Foreskin fibroblast (primary cell): ENCODE measurements at places on chromosomes 11 and 22.

GRCh38 chr11:69832561-69833413 is 13.6 kb upstream of the FGF3 start:
- no peak for DNase-seq

DNA sequence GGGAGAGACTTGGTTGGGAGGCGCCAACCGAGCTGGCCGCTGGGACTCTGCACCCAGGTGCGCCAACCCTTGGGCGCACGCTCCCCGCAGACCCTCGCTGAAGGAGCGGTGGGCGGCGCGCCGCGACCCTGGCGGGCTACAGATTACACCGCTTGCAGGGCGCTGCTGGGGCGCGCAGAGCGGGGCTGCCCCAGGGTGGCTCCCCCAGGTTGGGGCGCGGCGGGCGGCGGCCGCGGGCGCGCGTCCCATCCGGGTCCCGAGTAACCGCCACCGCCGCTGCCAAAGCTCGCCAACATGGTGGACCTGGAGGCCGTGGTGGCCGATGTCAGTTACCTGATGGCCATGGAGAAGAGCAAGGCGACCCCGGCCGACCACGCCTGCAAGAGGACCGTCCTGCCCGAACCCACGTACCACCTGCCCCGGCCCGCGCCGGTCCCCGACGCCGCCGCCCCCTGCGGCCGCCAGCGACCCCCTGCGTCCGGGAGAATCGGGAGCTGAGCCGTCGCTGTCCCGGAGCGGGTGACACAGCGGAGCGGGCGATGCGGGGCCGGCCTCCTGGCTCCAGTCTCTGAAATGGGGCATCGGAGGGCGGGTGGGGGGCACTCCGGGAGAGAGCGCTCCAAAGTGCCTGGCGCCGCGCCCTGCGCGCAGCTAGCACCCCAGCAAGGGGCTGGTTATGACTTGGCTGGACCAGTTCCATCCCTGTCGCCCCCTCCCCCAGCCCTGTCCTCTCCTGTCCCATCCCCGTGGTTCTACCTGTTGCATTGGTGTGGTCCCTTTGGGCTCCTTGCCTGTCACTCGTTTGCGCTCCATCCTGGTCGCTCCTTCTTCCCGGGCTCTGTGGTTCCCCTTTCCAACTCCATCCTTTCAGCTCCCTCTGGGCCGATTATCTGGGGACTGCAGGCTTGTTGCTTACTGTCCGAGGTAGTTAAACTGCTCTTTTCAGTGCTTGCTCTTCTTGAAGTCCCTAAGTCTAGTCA is 143.3 kb upstream of the GRK3 start:
- DNase-seq, result peak; percentile 38

- DNase-seq, result no peak
Measured at GRCh38 chr11:83162377-83162776, 5.4 kb downstream of the PCF11 start.

GRCh38 chr11:2264366-2265053 is 5.9 kb downstream of the ASCL2 start:
- no peak for DNase-seq

GRCh38 chr11:83007909-83008580 is 63.7 kb downstream of the RAB30 start:
- DNase-seq, result peak; percentile 30

- DNase-seq, result no peak
Measured at GRCh38 chr11:77158041-77158695, 30.1 kb downstream of the MYO7A start.

DNA sequence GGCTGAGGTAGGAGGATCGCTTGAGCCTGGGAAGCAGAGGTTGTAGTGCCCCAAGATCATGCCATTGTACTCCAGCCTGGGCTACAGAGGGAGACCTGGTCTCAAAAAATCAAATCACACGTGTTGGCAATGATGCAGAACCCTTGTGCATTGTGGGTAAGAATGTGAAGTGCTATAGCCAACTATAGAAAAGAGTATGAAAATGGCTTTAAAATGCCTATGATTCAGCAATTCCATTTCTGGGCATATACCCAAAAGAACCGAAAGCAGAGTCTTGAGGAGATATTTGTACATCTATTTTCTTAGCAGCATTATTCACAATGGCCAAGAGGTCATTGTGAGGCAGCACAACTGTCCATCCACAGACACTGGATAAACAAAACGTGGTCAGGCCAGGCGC is 2.6 kb upstream of the FADS3 start:
- DNase-seq, result peak; percentile 92

DNA sequence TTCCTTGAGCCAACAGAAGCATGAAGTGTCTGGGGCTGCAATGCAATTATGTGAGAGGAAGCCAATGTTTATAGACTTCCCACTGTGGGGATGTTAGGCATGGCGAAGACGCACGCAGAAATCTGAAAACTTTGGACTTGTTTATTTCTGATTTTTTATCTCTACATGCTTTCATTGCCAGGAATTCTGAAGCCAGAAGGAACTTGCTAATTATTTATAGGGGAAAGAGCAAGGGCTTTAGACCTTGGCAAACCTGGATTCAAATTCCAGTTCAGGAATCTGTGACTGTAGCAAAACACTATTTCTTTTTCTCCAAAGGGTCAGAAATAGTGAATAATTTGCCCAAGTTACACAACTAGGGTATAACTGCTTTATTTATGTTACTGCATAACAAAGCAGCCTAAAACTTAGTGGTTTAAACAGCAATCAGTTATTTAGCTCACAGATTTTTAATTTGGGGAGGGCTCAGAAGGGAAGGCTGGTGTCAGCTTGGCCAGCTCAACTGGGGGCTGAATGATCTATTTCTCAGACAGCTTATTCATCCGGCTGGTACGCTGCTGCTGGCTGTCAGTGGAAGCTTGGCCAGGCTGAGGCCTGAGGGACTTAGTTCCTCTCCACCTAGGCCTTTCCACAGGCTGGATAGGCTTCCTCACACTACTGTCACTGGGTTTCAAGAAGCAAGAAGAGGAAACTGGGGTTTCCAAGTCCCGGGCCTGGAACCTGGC is 1.9 kb upstream of the OR6Q1 start:
- DNase-seq, result no peak

- peak; percentile 18 for DNase-seq
Measured at GRCh38 chr11:77752516-77752915, 68.0 kb downstream of the RSF1 start.

- DNase-seq, result no peak
Measured at GRCh38 chr11:118051611-118052461, 25.0 kb upstream of the TMPRSS4 start.

DNA sequence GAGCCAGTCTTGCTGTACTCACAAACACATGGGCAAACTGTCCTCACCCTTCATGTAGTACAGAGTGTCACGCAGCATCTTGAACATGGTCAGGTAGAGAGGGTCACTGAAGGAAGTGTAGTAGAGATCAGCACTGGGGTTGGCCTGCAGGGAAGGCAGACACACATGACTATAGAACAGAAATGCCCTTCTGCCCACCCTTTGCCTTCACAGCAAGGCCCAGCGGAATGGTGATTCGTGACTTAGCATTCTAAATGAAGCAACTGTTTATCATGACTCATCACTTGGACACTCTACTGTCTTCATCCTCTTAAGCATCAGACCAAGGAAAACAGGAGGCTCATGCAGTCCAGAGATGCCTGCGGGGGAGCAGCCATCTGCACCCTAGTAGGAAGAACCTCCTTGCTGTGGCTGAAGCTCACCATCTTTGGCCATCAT is 33.4 kb downstream of the SERPIND1 start:
- peak; percentile 89 for DNase-seq

GRCh38 chr11:69704508-69705253 is 859 bp upstream of the FGF19 start:
- peak; percentile 52 for DNase-seq

DNA sequence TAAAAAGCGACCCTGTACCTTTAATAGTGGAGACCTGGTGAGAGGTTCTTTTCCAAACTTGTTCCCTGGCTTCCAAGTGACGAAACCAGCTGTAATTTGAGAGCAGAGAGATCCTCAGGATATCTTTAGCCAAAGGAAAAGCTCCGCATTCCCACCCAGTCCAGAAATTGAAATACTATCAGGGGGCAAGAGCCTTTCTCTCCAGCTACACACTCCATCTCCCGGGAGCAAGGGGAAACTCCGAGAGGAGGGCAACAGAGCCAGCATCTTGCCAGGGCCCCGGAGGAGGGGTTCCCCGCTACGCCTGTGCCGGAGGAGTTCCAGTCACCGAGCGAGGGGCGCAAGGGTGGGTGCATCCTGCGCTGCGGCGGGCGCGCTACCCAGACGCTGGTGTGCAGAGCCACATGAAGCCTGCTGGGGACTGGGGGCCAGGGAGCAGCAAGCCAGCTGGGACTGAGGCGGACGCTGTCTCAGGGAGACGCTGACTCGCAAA is at the start of gene FIBIN:
Gene FIBIN, plus strand, starts transcription at position 148 of the 493 bp plus-strand sequence. CDS start 415 bp downstream, outside the sequence.
- DNase-seq, result peak; percentile 85
